ENCODE measurements at places on chromosomes 12 and 14.

DNA sequence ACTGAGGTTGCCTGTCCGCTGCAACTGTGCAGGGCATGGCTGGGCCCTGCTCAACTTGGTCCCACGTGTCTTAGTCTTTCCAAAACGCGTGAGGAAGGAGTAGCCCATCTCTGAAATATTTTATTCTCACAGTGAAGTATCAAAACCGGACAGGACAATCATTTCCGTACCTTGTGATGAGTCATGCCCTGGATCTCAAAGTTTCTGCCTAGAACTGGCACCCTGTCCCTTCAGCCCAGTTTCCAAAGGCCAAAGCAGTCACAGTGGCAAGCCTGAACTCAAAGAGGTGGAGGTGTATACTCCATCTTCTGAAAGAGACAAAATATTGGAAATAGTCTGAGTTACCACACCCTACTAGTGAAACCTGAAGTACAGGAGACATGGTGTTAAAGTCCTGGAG, 28.5 kb upstream of the SRGAP1 start:
- no peak for DNase-seq

DNA sequence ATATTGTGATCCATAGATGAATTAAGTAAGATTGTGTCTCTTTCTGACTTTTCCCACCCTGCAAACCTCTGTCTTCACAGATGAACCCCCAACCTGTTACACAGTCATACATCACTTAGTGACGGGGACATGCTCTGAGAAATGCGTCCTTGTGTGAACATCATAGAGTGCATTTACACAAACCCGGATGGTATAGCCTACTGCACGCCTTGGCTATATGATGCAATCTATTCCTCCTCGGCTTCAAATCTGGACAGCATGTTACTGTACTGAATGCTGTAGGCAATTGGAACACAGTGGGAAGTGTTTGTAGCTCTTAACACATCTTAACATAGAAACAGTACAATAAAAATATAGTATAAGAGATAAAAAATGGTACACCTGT, 7.4 kb upstream of the TESPA1 start:
- no peak for DNase-seq

- DNase-seq: no peak
Observed at GRCh38 chr12:115172521-115172920, 488.5 kb upstream of the TBX3 start.

DNA sequence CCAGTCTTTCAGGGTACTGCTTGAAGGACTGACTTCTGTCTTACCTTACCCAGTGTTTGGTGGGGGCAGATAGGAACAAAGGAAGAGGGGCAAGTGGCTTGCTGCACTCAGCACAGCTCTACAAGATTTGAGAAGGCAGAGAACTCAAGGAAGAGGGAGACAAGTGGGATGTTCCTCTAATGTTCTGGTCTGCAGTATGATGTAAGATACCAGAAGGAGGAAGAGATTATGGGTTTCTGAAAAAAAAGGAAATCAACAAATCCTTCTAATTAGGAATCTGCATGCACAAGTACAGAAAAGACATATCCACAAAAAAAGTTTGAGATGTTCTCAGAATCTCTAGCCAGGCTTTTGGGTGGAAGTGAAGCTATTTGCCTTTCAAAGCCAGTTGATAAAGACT, 37.1 kb downstream of the USP15 start:
- DNase-seq: no peak

DNA sequence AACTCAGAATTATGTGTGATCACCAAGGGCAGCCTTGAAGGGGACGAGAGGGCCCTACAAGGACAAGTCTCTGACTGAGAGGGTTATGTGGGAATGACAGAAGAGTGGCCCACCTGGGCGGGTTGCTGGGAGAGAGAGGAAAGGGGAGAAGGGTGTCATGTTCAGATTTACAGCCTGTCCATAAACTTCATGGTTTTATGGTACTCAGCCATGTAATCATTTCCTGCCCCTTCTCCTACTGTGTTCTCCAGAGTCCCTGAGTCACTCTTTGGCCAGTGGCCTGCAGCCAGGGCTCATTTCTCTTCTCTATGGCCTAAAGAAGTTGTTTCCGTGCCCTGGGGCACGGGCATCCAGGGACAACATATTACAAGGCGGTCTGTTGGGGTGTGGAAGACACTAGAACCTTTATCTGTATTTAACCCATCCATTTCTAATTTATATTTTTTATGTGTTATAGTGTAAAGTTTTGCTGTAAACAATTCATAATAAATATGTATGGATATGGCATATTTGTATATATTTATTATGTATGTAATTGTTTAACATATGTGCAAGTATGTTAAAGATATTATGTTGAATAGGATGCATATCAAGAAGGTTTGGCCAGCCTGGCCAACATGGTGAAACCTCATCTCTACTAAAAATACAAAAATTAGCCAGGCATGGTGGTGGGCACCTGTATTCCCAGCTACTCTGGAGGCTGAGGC, 26.9 kb downstream of the DDX47 start:
- peak; percentile 87 for DNase-seq

- peak; percentile 15 for DNase-seq
Observed at GRCh38 chr14:34363733-34364134, 98.3 kb downstream of the SPTSSA start.

DNA sequence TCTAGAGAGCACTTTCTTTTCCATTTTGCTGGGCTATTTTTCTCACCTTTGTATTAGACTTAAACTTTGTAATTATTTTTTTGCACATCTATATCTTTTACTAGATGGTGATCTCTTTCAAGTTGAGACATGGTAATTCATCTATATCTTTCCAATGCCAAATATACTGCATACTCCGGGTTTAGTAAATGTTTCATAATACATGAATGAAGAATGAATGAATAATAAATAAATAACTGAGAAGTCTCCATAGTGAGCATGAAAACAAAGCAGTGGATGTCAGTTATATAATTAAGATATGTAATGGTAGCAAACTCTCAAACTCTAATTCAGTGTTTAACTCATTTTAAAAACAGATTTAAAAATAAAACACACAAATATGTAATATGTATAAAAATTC, 342.5 kb upstream of the KITLG start:
- no peak for DNase-seq

Data from mesenchymal stem cell (in vitro differentiated cells and primary cell).